ENCODE measurements at places on chromosomes 5 and 9.

GRCh38 chr5:11104210-11104609, 343.2 kb upstream of the DAP start:
- DNase-seq = no peak

DNA sequence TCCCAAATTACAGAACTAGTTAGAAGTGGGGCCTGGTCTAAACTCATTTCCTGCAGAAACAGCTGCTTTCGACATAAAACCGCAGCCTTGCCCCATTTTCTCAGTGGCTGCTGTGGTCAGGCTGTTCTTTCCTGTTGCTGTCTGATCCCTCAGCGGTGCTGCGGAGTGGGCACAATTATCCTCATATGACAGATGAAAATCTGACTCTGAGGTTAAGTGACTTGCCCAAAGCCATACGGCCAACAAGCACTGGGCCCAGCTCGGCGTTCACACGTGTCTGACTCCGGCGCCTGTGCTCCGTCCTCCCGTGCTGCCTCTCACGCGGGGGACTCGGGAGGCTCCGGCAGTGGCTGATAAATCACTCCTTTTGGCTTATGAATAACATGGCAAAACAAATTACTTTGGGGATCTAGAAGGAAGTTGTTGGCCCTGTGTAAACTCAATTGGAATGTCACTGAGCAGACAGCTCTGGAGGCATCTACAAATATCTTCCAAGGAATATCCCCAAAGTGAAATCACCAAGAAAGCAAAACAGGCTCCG, 142.6 kb upstream of the LMX1B start:
- no peak for DNase-seq

DNA sequence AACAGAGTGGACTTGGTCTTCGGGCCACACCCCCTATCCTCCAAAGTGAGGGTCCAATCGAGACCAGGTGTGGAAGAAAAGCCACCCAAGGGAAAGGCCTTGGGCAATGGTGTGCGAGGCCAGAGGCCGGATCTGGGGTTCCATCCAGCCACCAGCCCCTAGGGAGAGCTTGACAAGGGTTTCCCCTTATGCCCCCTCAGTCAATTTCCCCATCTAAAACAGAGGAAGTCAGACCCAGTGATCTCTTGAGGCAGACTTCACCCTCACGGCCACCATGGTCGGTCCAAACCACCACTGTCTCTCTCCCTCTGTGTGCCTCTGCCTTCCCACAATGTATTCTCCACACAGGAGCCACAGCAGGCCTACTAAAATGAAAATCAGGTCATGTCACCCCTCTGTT, 82.9 kb downstream of the C5orf15 start:
- no peak for DNase-seq

GRCh38 chr5:167797933-167798332, 493.5 kb upstream of the WWC1 start:
- no peak for DNase-seq

DNA sequence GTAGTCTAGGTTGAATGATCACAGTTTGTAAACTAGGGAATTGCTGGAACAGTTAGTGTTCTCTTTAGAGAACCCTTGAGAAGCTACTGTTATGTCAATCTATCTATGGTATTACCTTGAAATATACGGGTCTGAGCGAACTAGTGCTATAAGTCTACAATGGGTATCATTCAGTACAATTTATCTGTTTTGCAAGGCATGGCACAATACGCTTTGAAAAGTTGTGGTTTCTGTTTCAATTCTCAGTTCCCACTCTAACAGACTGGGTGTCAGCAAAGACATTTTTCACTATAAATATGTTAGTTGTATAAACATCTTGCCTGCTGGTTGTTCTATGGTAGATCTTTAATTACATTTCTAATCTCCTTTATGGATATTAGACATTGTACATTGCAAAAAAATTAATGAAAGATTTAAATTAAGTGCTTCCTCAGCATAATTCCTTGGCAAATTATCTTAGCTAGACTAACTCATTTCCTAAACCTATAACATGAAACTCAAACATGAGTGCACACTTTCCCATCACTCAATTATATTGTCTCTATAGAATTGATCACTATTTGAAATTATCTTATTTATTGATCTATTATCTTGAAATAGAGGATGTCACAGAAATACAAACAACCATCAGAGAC, 24.9 kb upstream of the SLCO6A1 start:
- DNase-seq = no peak

DNA sequence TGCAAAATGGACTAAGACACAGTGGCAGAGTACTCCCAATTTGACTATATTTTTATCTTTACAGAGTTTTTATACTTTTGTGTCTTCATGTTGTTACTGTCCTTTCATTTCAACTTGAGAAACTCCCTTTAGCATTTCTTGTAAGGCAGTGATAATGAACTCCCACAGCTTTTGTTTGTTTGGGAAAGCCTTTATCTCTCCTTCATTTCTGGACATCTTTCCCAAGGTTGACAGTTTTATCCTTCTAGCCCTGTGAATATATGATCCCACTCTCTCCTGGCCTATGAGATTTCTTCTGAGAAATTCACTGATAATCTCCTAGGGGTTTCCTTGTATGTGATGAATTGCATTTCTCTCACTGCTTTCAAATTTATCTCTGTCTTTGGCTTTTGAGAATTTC, 9.2 kb upstream of the SARDH start:
- no peak for DNase-seq

GRCh38 chr5:39040875-39041274, 33.3 kb downstream of the RICTOR start:
- peak; percentile 53 for DNase-seq

DNA sequence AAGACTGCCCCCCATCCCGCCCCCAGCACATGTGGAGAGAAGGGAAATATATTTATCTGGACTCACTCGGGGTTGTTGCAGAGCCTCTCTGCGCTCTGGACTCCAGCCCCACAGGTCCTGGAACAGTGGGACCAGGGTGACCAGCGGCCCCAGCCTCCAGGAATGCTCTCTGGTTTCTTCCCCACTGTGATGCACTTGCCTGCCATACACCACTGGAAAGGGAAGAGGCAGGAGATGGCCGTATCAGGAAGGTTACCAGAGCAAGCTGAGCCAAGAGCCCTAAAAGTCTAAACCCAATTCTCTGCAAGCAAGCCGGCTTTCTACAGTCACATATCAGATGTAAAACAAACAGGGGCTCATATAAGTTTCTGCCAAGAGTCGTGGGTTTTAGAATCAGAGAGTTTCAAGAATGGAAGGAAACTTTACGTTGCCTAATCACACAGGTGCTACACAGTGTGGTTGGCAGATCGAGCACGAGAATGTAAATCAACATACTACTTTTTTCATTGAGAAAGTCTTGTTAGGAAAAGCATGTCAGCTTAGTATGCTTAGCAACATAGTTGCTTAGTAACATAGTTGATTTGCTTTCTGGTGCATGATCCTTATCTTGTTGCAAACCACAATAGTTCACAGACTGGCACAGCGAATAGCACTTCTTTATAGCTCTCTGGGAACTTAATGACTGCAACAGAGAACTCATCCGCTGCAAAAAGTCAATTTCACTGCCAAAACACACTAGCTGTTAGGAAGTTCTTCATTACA, 201.2 kb downstream of the TARS1 start:
- DNase-seq = no peak

DNA sequence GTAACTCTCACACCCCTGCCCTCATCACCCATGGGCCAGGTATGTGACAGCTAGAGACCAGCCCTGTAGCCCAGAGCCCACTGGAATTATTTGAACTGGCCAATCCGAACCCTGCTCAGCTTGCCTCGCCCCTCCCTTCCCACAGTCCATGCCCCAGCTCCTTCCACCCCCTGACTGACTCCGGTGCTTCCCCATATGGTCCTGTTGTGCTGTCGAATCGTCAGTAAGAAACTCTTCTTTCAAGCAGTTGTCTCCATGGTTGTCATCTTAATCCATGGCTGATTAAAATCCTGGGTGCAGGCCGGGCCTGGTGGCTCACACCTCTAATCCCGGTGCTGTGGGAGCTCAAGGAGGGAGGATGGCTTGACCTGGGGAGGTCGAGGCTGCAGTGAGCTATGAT, 118.5 kb downstream of the COL23A1 start:
- DNase-seq = no peak

Data from NCI-H2081 (cell line).